ENCODE measurements at places on chromosomes 11 and 22.

- no peak for DNase-seq
Measured at GRCh38 chr11:35013514-35014233, 97.3 kb downstream of the PDHX start.

DNA sequence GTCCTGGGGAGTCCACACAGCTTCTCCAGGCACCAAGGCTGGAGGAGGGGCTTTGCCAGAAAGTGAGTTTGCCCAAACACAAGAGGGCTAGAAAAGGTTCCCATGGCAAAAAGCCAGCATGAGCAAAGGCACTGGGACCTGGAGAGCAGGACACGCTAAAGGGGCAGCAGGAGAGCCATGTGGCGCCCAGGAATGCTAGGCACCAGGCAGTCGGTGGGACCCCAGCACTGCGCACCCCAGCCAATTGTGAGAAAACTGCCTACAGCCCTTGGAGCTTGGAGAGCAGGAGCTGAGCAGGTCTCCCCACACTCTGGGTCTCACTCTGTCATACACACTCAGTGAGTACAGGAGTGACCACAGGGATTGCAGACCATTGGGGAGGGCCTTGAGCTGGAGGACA is 5.2 kb upstream of the RAB1B start:
- DNase-seq: no peak

DNA sequence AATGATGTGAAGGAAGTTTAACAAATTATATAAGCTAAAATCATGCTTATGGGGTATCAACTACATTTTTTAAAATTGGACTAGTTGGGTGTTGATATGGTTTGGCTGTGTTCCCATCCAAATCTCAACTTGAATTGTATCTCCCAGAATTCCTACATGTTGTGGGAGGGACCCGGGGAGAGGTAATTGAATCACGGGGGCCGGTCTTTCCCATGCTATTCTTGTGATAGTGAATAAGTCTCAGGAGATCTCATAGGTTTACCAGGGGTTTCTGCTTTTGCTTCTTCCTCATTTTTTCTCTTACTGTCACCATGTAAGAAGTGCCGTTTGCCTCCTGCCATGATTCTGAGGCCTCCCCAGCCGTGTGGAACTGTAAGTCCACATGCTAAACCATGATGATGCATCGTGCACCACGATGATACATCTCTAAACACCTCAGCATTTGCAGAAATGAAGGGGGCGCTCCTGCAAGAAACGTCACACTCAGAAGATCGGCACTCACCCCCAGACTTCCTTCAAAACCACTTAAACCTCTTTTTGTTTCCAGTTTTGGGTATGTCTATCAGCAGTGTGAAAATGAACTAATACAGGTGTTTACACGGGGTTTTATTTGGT is 340.0 kb downstream of the SHANK2 start:
- DNase-seq: no peak

GRCh38 chr11:119367661-119368120 is 13.8 kb downstream of the USP2 start:
- no peak for DNase-seq

GRCh38 chr22:37018086-37018814 is 997 bp downstream of the TST start:
- DNase-seq: no peak

GRCh38 chr11:19193916-19194315 is 7.9 kb downstream of the CSRP3 start:
- DNase-seq: no peak

GRCh38 chr11:77353131-77353530 is 51.6 kb upstream of the GDPD4 start:
- no peak for DNase-seq

- DNase-seq: no peak
Measured at GRCh38 chr11:33741806-33742205, 5.6 kb upstream of the CD59 start.

GRCh38 chr11:9639099-9639498 is 24.8 kb upstream of the SWAP70 start:
- no peak for DNase-seq

DNA sequence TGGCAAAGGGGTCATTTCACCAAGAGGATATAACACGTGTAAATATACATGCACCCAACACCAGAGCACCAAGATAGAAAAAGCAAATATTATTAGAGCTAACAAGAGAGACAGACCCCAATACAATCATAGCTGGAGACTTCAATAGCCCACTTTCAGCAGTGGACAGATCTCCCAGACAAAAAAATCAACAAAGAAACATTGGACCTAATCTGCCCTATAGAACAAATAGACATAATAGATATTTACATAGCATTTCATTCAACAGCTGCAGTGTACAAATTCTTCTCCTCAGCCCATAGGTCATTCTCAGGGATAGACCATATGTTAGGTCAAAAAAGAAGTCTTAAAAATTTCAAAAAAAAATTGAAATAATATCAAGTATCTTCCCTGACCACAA is 312.8 kb downstream of the TTC28 start:
- DNase-seq: no peak

GRCh38 chr22:43399338-43399979 is 12.4 kb upstream of the MPPED1 start:
- DNase-seq: no peak

DNA sequence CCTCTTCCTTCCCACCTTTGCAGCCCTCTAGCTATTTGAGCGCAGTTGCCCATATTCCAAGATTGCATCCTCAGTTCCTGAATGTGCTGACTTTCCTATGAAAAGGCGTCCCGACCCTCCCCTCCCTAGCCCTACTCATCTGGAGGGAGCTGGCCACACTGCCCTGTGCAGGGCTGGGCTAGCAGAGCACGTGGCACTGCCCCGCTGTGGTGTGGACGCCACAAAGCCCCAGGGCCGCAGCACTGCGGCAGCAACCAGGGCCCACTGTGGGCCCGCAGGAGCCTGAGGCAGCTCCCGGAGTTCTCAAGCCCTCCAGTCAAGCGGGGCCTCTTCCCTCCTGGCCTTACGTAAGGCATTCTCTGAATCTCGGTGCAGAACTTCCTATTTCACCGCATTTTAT is 27.6 kb downstream of the B3GAT1 start:
- DNase-seq: no peak

GRCh38 chr22:49829044-49829853 is 1.6 kb upstream of the BRD1 start:
- DNase-seq: no peak

GRCh38 chr22:38104084-38104483 is 6.4 kb downstream of the BAIAP2L2 start:
- DNase-seq: no peak

DNA sequence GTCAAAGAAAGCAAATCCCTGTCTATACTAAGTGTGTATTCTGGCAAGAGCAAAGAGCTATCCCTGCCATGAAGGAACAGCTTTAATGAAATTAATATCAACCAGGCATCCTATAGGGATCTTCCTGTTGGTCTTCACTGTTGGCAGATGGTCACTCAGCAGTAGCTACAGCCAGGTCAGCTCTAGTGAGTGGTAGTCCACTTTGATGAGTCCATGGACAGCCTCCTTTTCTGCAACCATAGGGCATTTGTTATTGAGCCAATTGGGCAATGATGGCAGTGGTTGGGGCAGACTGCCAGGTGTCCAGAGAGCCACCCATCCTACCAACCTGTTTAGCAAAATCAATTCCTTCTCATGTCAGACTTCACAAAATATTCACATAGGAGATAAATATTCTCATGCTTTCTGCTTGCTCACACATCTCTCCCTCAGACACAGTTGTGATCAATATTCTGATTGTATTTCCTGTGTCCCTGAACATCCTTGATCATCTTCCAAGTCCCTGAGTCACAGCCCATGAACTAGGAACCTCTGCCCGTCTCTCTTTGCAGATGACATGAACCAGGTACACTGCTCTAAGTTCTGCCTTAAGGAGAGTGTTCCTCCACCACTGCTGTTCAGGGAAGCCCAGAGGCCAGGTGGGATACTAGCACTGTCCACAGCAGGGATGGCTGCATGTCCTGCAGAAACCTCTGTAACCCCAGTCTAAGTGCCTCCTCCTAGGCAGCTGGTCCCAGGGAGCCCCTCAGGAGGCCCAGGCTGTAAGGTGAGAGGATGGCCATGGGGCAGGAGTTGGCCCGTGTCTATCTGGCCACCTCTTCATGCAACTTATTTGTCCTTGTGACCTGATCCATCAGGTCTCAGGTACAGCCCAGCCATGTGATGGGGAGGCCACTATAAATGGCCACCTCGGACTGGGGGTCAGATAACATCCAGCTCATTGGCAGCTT is 74.2 kb upstream of the IGLL5 start:
- no peak for DNase-seq

GRCh38 chr22:39622881-39623367 is 52.4 kb downstream of the CACNA1I start:
- DNase-seq: no peak

- DNase-seq: no peak
Measured at GRCh38 chr11:45651156-45651555, 14.3 kb downstream of the CHST1 start.

DNA sequence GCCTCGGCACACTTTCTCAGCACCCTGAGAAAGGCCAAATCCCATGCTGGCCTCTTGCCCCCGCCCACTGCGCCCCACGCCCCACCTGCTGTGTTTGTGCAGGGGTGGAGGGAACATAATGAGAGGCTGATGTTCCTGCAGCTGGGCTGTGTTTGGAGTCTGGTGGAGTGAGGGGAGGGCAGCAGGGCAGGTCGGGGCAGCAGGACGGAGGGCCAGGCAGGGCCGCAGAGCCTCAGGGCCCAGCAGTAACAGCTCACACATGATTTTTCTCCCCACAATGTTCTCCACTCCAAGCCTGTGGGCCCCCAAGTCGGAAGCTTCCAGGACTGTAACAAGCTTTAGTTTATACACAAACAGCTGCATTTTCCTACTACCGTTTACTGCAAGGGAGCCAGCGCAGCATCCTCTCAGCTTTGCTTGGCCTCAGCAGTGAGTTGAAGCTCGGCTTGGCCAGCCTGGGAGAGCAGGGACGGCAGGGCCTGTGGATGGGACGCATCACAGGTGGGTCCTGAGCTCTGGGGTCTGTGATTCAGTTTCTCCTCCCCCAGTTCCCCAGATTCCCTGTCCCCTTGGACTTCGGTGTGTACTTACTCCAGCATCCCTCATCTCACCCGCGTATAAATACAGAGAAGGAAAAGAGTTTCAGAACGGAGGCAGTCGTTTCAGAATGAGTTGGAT is 51.0 kb downstream of the RPUSD4 start:
- DNase-seq: no peak

DNA sequence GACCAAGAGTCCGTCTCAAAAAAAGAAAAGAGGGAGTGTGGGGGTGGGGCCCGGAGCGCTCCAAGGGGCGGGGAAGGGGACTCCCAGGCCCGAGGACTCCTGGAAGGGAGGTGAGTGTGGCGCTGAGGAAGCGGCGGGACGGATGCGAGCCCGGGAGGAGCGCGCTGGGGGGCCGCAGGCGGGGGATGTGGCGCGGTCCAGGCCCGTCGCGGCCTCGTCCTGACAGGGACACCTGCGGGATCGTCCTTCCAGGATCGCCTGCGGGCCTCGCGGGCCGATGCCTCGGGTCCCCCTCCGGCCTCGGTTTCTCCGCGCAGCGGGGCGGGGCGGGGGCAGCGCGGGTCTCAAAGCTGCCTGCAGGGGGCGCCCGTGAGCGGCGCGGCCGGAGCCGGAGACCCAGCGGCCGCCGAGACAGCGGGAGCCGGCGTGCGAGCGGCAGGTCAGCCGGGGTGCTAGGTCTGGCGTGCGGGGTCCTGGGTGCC is 3.8 kb upstream of the ADORA2A start:
- DNase-seq: no peak

DNA sequence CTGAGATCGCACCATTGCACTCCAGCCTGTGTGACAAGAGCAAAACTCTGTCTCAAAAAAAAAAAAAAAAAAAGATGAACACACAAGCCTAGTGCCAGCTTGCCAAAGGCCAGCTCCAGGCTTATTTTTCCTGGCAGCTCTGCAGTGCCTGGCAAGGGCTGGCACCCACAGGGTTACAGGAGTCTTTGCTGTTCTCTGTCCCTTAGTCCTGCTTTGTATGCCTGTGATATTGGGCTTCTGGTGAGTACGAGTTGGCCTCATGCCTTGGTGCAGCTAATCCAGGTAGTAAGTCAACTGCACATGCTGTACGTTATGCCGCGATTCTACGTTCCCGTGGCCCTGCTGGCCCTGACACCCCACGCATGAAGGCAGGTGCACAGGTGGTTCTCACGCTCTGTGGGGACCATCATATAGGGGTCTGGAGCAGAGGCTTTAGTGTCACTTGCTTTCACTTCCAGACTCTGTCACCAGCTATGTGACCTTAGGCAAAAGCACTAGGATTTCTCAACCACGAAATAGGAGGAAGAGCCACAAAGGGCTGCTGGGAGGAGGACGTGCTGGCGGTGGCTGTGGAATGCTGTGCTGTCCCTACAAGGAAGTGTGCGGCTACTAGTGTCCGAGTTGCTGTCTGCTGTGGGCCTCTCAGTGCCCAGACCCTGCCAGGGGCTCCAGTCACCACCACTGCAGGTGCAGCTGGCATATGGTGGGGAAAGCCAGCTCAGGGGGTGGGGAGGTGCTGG is 21.4 kb upstream of the RASL10A start:
- no peak for DNase-seq

- DNase-seq: no peak
Measured at GRCh38 chr11:65478388-65479183, 20.3 kb upstream of the MALAT1 start.

GRCh38 chr11:128695539-128696221 is 1.8 kb downstream of the FLI1 start:
- DNase-seq: no peak

DNA sequence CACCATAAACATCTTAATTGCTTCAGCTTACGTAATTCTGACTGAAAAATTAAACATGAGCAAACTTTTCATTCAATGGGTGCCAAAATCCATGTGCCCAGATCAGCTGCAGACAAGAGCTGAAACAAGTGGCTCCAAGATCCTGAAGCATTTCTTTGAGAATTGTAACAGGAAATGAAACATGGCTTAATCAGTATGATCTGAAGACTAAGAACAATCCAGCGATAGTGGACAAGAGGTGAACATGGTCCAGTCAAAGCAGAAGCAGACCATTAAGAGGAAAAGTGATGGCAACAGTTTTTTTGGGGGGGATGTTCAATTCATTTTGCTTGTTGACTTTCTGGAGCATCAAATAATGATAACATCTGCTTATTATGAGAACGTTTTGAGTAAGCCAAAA is 1964.5 kb upstream of the RAG2 start:
- no peak for DNase-seq

- no peak for DNase-seq
Measured at GRCh38 chr22:48488149-48488551, 1339.5 kb downstream of the BRD1 start.

GRCh38 chr11:30811226-30811755 is 225.1 kb upstream of the MPPED2 start:
- DNase-seq: no peak

GRCh38 chr11:46120346-46121300 is 631 bp downstream of the PHF21A start:
- DNase-seq: no peak

- no peak for DNase-seq
Measured at GRCh38 chr11:21534288-21534687, 658.6 kb upstream of the ANO5 start.

- DNase-seq: no peak
Measured at GRCh38 chr22:50701428-50702154, 29.0 kb downstream of the SHANK3 start.

- DNase-seq: no peak
Measured at GRCh38 chr22:40436505-40437431, 66.4 kb downstream of the SGSM3 start.

- no peak for DNase-seq
Measured at GRCh38 chr11:47257517-47258316, at the start of gene NR1H3. NR1H3 (plus strand) TSS chr11:47257996; CDS start chr11:47259217, 1,221 bp downstream.

Measured in amniotic stem cell (primary cell).